ENCODE measurements at places on chromosomes 5 and 9.

GRCh38 chr9:103674271-103674670 is 419.8 kb upstream of the SMC2 start:
- DNase-seq, result no peak

DNA sequence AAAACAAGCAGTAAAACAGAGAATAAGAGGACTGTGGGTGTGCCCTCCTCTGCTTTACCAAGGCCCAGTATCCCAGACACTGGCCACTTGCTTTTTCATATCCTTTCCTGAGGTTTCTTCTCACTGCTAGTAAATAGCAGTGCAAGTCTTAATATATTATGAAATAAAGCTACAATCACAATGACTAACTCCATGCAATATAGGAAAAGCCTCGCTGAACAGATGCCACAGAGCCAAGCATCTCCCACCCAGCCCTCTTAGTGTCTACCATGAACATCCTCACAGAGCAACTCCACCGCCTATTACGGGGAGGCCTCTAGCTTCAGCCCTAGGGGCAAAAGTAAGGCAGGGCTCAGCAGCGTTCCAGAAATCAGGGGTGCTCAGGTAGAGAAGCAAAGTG is 130.7 kb upstream of the LHFPL2 start:
- DNase-seq, result no peak

GRCh38 chr5:120678279-120678678 is 214.2 kb downstream of the PRR16 start:
- peak; percentile 30 for DNase-seq

GRCh38 chr5:59180515-59180914 is 597.6 kb downstream of the RAB3C start:
- DNase-seq, result no peak

GRCh38 chr5:90112033-90112692 is 297.4 kb downstream of the CETN3 start:
- no peak for DNase-seq

GRCh38 chr9:107782789-107783188 is 293.2 kb upstream of the KLF4 start:
- peak; percentile 60 for DNase-seq

DNA sequence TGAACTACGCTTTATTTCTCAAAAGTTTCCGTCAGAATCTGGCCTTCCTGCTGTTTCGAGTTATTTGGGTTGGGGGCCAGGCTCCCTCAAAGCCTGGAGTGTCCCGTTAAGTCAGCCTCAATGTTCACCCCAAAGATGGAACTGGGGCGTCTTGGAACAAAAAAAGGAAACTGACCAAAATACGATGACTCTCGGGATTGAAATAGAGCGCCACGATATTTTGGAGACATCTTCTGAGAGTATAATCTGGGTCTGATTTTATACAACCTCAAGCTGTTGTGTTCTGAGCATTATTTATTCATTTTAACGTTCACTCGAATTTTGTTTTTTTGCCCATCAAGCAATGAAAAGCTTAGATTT is 28.1 kb downstream of the TLX3 start:
- DNase-seq, result no peak

DNA sequence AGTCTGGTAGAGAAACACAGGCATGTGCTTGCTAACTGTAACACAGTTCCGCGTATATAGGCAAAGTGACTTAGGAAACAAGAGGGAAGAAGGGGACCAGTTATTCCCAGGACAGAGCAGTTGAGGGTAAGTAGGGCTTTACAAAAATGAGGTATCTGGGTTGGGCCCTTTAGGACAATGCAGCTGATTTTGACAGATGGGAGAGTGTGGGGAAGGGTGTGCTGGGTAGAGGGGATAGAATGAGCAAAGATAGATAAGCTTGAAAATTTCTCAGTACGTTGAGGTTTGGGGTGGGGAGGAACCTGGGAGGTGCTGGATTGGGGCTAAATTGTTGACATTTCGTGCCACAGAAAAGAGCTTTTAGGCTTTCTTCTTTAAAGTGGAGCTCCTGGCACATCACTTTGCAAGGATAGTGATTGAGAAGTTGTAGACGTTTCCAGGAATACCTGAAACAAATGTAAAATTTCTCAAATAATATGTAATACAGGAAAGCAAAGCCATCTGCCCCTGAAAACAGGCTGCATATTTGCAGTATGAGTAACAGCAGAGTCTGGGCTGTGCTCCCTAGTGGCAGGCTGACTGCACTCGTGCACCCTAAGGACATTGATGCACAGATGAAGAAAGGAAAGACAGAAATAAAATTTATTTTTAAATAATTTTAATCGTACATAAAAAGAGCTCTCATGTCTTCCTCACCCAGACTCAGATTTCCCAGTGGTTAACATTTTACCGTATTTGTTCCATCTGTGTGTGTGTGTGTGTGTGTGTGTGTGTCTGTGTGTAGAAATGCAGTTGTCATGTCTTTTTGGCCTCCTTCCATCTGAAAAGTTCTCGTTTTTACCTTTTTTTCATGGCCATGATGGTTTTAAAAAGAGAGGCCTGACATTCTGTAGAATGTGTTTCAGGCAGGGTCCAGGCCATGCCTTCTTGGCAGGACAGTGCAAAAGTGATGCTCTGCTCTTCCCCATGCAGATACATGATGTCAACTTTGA is 144.9 kb upstream of the DMRT1 start:
- DNase-seq, result peak; percentile 75

- DNase-seq, result no peak
Measured at GRCh38 chr9:82513242-82513751, 524.7 kb downstream of the SPATA31D1 start.

GRCh38 chr5:139387611-139388197 is 2.0 kb downstream of the MZB1 start:
- DNase-seq, result no peak

DNA sequence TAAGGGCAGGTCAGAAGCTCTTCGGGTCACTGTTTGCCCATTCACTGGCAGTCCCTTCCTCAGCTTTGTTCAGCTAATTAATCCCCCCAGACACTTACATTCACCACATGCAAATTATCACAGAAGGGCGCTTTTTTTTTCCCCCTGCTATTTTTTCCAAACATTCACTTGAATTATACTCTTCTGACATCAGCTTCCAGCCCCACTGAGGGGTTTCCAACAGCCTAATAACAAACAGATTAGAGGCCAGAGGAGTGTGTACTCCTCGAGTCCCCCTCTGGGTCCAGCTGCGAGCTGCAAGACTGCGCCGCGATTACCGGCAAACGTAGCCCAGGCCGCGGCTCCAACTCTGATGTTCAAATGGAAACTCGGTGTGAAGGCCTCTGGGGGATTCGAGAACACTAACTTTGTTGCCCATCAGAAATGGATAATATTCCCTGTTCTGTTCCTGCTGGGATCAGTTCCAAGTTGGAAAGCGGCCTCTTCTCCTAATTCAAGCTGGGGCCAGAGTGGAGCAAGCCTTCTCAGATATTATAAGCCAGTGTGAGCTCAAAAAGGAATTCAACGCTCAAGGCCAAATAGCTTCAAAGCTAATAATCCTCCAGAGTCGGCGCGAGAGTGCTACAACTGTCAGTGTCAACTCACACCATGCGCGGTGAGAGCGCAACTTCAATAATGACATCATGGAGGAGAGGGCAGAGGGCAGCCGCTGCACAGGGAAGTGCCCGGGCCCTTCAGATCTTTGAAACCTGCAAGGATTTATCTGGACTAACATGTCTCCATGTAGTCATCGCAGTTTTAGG is 560.8 kb downstream of the BNC2 start:
- peak; percentile 55 for DNase-seq

DNA sequence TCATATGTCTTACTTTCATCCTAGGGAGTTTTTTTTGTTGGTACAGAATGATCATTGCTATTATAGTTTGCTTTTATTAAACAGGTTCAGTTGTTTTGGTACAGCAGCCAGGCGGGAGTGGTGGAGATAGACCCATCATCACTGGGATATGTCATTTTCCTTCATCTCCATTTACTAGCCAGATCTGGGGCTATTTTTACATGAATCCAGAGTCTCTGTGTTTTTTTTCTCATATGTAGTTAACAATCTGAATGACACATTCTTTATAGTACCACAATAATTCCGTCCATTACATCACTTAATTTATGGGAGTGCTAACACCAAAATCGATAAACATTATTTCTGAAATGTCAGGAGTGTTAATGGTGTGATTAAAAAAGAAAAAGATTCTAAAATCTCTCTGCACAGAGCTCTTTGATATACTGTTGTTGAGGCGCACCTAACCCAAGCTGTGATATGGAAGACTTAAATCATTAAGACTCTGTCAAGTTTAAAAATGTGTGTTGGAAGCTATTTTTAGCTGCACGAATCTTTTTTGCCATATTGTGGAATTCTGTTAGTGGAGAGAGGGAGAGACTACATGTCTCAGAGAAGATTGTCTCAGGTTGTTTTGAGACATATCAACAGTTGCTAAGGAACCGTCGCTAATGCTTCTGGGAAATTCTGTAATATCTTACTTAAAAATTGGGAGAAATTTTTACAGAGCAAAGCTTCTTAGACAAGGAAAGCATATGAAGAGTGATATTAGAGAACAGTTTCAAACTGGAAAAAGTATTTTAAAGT is 59.6 kb downstream of the RPS23 start:
- DNase-seq, result peak; percentile 41

DNA sequence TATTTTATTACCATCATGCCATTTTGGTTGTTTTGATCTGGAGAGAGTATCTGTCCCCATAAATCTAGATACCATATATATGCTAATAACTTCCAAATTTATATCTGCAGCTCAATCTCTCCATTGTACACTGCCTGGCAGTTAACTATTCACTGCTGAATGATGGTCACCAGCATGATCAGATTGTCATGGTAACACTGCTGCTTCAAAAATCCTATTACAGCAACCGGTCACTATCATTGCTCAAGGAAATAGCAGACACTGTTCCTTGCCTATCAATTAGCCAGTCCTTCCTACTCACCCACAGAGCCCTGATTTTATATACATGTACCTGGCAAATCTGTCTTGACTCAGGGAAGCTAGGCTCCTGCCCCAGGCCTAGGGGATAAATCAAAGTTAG is 11.5 kb downstream of the REEP5 start:
- no peak for DNase-seq

- no peak for DNase-seq
Measured at GRCh38 chr5:126016256-126016655, 407.0 kb upstream of the GRAMD2B start.

DNA sequence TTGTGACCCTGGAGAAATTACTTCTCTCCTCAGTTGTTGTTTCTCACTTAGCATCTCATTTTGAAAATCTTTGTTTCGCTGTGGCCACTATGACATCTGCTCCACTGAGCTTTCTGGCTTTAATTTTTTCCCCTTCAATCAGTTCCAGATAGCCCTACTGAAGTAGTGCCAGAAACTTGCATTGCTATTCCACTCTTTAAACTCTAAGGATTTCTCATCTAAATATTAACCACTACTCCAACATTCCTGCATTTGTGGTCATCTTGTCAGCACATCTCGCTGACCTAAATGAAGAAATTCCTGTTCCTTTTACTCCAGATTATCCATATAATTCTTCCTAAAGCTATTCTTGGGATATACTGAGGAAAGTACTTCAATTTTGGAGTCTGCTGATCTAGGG is 15.3 kb upstream of the NOL6 start:
- DNase-seq, result peak; percentile 58

- no peak for DNase-seq
Measured at GRCh38 chr5:177973066-177973635, 22.9 kb downstream of the PROP1 start.

DNA sequence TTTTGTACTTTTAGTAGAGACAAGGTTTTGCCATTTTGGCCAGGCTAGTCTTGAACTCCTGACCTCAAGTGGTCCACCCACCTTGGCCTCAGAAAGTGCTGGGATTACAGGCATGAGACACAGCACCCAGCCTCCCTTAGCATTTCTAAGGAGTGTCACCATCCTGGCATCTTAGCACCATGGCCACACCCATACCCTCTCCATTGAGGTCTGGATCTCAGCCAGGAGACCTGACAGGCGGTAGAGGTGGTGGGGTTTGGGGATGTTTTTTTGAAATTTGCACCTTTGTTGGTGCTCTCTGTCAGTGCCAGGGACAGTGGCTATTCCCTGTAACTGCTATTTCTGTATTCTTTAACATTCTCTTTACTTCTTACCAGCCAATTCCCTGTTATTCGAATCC is 72.5 kb downstream of the TRIM36 start:
- DNase-seq, result no peak

DNA sequence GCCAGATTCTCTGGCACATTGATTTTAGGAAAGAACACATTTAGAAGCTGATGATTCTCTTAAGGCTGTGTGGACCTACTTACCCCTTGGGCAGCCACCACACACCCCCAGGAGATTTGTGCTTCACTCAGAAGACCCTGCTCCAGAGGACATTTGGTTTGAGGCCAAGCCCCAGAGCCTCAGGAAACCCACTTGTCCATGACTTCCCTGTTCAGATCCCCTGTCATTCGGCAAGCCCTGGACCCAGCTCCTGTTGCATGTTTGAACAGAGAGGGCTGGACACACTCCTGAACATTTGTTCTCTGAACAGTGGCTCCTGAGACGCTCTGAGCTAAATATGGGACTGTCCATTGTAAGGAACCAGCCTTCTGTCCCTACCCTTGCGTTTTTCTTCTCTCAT is 82.1 kb downstream of the AMBP start:
- DNase-seq, result no peak

DNA sequence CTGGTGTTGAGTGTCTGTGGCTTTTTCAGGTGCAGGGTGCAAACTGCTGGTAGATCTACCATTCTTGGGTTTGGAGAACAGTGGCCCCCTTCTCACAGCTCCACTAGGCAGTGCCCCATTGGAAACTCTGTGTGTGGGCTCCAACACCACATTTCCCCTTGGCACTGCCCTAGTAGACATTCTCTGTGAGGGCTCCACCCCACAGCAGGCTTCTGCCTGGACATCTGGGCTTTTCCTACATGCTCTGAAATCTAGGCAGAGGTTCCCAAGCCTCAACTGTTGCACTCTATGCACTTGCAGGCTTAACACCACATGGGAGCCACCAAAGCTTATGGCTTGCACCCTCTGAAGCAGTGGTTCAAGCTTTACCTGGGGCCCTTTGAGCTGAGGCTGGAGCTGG is 80.9 kb downstream of the BARX1 start:
- DNase-seq, result no peak

GRCh38 chr9:127013597-127013996 is 99.0 kb downstream of the RALGPS1 start:
- no peak for DNase-seq

GRCh38 chr5:82360022-82360421 is 81.9 kb upstream of the RPS23 start:
- no peak for DNase-seq

DNA sequence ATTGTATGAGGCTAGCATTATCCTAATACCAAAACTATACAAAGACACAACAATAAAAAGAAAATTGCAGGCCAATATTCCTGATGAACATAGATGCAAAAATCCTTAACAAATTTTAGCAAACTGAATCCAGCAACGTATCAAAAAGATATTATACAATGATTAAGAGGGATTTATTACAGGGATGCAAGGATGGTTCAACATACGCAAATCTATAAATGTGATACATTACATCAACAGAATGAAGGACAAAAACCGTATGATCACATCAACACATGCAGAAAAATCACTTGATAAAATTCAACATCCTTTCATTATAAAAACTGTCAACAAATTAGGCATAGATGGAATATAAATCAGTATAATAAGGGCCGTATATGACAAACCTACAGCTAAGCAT is 27.1 kb upstream of the ARL15 start:
- no peak for DNase-seq

Measured in amniotic epithelial cell (primary cell).